ENCODE measurements at places on chromosomes 7 and 10.

DNA sequence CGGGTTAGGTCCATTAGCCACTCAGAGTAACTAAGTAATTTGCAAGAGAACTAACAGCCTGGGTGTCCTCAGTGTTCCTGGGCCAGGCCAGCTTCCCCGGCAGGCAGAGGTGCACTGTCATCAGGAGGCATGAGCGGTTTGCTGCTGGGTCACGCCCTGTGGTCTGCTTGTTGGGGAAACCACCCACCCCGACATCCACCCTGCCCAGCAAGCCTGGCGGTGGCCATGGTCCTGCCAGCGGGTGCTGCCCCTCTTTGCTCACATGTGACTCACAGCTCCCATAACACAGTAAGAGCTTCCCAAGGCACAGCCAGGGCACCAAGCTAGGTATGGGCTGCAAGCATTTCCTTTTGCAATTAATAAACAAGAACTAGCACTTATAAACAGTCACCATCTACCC is 75.9 kb downstream of the RGS10 start:
- peak; percentile 49 for DNase-seq

GRCh38 chr10:128065881-128066534 is 60.2 kb downstream of the MKI67 start:
- DNase-seq, result no peak

DNA sequence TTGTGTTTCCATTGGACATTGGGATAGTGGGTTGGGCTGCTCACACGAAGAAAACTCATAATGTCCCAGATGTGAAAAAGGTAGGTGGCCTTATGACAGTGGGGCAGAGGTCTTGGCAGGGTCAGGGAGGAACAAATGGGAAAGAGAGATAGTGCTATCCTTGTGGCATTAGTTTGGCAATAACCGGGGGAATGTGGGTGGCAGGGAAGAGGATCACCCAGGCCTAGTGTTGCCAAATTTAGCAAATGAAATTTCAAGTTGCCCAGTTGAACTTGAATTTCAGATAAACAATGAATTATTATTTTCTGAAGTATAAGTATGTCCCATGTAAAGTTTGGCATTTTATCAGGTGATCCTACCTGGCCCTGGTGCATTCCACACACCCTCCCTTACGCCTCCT is 789 bp downstream of the PDE6C start:
- no peak for DNase-seq

DNA sequence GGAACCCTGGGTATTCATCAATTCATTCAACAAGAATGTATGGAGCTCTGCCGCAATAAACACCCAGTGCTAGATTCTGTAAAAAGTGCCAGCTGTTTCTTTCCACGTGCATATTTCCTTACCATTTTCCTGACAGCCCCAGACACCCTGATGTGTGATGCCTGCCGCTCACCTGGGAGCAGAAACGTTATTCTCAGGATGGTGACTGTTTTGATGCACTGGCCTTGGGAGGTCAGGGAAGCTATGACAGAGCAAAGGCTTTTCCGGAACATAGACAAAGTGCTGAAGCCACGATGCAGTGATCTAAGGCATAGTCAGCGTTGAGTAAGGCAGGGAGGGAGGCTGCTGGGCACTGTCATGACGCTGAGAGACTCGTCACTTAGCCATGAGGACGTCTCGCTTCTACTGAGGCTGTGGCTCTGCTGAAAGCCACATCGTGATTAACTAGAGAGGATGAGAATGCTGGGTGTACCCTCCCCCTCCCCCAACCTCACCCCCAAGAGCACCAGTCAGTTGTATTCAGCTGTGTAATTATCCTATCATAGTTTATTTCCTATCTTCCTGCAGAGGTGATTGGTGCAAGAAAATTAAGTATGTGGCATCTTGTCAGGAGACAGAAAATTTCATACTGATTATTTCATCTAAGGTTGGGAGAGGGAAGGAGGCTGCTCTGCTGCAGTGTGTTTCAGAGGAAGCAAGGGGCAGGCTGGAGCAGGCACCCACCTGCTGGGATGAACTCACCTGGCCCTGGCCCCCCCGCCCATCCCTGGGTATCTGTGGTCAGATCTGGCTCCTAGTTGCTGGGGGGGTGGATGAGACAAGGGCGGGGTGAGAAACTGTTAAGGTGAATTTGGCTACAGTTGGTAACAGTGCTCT is 48.8 kb upstream of the SMNDC1 start:
- DNase-seq, result peak; percentile 73

DNA sequence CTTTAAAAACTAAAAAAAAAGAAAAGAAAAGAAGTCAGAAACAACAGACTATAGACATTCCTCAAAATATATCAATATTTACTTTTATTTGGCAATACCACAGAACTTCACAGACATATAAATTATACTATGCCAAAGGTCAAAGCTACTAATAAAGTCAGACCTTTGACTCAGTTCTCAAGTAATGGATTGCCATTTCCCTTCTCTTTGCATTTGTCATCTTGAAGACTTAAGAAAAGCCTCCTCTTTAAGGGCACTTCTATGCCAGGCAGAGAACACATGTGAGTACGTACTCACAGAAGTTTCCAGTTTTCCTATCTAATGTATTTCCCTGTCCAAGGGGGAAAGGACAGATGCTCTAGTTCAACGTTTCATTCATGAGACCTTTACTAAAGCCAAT is 37.6 kb downstream of the TNPO3 start:
- DNase-seq, result no peak

DNA sequence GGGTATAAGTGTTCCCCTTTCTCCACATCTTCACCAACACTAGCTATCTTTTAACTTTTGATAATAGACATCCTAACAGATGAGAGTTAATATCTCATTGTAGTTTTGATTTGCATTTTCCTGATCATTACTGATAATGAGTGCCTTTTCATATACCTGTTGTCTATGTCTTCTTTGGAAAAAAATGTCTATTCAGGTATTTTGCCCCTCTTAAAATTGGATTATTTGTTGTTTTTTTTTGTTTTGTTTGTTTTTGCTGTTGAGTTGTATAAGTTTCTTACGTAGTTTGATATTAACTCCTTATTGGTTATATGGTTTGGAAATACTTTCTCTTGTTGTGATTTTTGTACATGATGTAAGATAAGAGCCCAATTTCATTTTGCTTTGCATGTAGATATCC is 214.7 kb downstream of the MALRD1 start:
- no peak for DNase-seq

GRCh38 chr7:37174460-37174859 is 274.2 kb downstream of the ELMO1 start:
- DNase-seq, result no peak

- DNase-seq, result peak; percentile 13
These were observed 2.1 kb downstream of the CHST3 start for GRCh38 chr10:71966046-71967004.

GRCh38 chr7:149715476-149715875 is 57.9 kb downstream of the ZNF467 start:
- no peak for DNase-seq

Data from H7 (cell line).